ENCODE measurements at places on chromosomes 7 and 10.

GRCh38 chr10:64760371-64760770 is 1239.2 kb downstream of the REEP3 start:
- DNase-seq, result no peak

GRCh38 chr10:71527135-71527534 is 130.4 kb downstream of the CDH23 start:
- no peak for DNase-seq

DNA sequence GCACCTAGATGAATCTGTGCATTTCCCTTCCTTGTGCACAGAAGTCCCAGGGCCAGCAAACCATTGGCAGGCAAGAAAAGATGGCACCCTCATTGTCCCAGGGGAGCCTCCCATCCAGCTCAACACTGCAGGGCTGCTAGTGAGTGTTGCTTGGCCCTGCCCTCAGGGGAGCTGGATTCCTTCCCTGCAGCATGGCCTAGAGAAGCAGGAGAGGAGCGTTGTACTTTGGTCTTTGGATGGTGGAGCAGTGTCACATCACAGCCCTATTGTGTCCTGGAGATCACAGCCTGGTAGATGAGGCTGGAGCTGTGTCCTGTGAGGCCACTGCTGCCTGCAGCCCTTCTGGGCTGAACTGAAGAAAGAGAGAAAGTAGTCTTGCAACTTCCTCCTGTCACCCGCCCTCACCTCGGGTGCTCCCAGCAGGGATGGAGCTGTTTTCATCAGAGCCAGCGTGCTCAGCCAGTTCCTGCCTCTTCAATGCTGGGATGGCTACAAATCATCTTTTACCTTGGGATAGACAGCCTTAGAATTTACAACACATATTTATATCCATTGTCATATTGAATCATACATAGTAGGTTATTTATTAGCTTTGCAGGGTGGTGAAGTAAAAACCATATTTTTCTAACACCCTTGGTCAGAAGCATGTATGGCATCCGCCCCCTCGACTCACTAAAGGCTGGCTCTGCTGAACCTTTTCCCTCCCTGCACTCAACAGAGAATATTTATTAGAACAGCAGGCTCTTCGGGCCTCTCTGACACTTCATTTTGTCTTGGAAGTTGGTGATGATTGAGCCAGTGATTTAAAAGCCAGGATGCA is 43.1 kb upstream of the FAM180A start:
- no peak for DNase-seq

DNA sequence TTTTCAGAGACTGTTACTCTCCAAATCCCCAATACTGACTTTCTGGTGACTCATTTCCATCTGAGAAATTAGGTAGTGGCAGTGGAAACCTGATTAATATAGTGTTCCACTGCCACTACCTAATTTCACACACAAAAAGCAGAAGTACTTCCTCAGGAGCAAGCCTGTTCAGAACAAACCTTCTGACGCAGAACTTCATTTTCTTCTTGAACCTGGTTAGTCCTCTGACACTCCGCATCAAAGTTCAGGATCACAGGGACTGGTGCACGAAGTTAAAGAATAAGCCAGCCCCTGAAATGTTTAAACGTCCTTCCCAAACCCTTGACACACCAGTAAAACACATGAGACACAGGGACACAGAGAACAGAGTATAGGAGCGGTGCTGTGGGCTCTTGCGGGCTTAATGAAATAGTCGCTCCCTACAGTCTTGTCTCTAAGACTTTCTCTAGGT is 4.4 kb downstream of the WDR91 start:
- no peak for DNase-seq

- DNase-seq, result no peak
Measured at GRCh38 chr10:129741280-129741977, 222.6 kb downstream of the EBF3 start.

DNA sequence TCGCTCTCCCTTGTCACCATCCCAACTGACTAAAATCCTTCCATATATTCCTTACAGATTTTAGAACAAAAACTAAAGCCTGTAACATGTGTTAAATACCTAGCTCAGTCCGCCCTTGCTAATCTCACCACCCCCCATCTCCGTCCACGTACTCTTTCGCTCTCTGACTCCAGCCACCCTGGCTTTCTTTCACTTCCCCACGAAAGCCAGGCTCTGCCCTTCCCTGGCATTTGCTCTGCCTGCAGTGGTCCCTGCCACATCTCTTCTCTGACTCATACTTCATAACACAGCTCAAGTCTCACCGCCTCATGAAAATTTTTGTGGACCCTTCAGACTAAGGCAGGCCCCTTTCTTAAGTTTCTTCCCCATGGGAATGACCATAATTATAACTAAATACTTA is 11.7 kb upstream of the GPAM start:
- no peak for DNase-seq

DNA sequence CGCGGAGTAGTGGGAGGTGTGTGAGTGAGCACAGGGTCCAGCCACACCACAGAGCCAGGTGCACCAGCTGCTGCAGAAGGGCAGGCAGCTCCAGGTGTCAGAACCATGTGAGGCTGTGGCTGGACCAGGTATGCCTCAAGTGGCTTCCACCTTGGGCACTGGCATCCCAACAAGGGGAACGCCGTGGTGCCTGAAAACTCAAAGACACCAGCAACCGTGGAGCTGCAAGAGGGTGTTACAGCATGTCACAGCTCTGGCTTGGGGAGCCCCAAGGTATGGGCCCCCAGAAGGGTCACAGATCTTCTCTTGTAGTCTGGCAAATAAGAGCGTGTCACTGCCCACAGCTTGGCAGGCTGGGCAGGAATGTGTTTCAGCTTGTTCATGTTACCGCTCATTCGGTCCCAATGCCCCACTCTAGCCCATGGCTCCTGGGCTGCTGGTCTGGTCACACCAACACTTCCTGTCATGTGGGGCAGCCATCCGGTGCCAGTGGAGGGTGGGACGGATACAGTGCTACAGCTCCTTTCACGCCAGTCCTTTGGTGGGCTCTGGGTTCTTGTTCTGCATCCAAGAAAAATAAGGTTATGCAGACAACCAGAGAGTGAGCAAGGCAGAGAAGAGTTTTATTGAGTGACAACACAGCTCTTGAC is 29.8 kb downstream of the STRA8 start:
- DNase-seq, result no peak
